ENCODE measurements at places on chromosomes 5 and 9. TPM values are rescaled to one million over a fixed set of nuclear protein-coding genes. Genes with fewer than 3 reads are reported as not detected.

The PSD2 gene
- not detected for total RNA-seq

The ROPN1L gene
- 1.9 TPM for total RNA-seq

The PRRC1 gene
- total RNA-seq = 30.7 TPM

The CCL27 gene
- not detected for total RNA-seq

The PDCD1LG2 gene
- 2.5 TPM for total RNA-seq

The BRINP1 gene
- 0.28 TPM for total RNA-seq

The NR5A1 gene
- not detected for total RNA-seq

The PCSK1 gene
- 0.68 TPM for total RNA-seq

The STK32A gene
- total RNA-seq = 5.6 TPM

The NR2F1-AS1 gene
- total RNA-seq = 15.2 TPM

The KLHL3 gene
- 4.3 TPM for total RNA-seq

The LCN15 gene
- total RNA-seq = not detected

The DEPDC1B gene
- total RNA-seq = not detected

The SAXO1 gene
- under 0.01 TPM for total RNA-seq

The ERCC8 gene
- total RNA-seq = 8.8 TPM

The ARL14EPL gene
- total RNA-seq = not detected

The FBXO4 gene
- 10.7 TPM for total RNA-seq

The PRRX2 gene
- 4.7 TPM for total RNA-seq

The IER5L gene
- 11.0 TPM for total RNA-seq

The PDE8B gene
- total RNA-seq = 6.1 TPM

The SAPCD2 gene
- total RNA-seq = 0.81 TPM

The PTGR1 gene
- total RNA-seq = 19.7 TPM

The ADGRD2 gene
- not detected for total RNA-seq

The ANKRD55 gene
- total RNA-seq = not detected

The BTNL9 gene
- 4.2 TPM for total RNA-seq

The DNAJC25 gene
- 8.3 TPM for total RNA-seq

The GAS1 gene
- 99.9 TPM for total RNA-seq

The IFNA13 gene
- total RNA-seq = not detected

The LCN9 gene
- total RNA-seq = not detected

The PCDHGB7 gene
- total RNA-seq = 16.1 TPM

The RNF183 gene
- not detected for total RNA-seq

The PIP5K1B gene
- 23.5 TPM for total RNA-seq

The IRX1 gene
- total RNA-seq = not detected

The STPG3 gene
- total RNA-seq = not detected

The TMEM250 gene
- 30.5 TPM for total RNA-seq

The KIF4B gene
- not detected for total RNA-seq

The PLPPR1 gene
- total RNA-seq = not detected

The FOXD4L3 gene
- not detected for total RNA-seq

The HACD4 gene
- total RNA-seq = 13.9 TPM

The SNAPC4 gene
- total RNA-seq = 5.3 TPM

The INSL4 gene
- not detected for total RNA-seq

The NOXA1 gene
- total RNA-seq = 3.0 TPM

The ZNF454 gene
- total RNA-seq = 2.9 TPM

The CCDC192 gene
- 0.36 TPM for total RNA-seq

All from sigmoid colon (tissue), 7 donors.